ENCODE measurements at places on chromosomes 11 and 22.
A peak's percentile ranks its signal among the peaks of the same experiment; 100 is the strongest.

GRCh38 chr11:85976525-85976924 is 92.4 kb downstream of the PICALM start:
- DNase-seq: no peak

- no peak for DNase-seq
These were observed 248.3 kb downstream of the MIAT start for GRCh38 chr22:26905640-26906039.

DNA sequence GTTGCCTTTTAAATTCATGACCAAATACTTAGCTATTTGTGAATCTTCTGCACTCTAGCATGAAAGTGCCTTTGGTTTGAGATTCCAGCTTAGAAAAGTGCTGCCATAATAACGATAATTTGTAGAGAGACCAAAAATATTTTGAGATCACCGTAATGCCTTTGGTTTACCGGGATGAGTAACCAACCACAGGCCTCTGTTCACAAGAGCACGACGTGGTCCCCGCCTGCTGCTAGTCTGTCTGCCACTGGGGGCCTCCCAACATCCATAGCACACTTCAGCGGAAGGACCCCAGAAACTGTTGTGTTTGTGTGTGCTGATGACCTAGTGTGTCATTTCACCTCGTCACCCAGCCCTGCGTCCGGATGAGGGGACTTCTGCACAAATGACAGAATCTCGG is 67.0 kb upstream of the RASSF10 start:
- DNase-seq: no peak

- DNase-seq: no peak
These were observed 10.6 kb downstream of the WNT7B start for GRCh38 chr22:45966320-45966894.

GRCh38 chr22:32512267-32512982 is 37.8 kb downstream of the FBXO7 start:
- no peak for DNase-seq

DNA sequence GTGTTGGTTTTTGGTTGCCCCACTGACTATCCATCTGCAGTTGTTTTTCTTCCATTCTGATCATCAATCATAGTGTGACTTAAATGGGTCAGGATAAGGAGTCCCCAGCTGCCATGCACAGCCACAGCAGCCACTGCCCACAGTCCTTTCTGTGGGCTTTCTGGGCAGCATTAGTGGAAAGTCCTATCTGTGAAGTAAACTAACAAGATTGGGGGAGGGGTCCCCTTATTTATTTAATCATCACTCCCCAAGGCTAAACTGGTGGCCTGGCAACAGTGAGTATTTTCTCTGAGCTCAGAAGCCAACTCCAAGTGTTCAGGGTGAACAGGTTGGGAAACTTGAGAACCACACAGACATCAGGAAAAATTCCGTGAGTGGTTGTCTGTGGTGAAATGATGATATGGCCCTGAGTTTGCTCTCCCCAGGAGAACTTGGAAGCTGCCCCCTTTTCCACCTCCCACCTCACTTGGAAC is 145.0 kb downstream of the CCDC34 start:
- peak; percentile 95 for DNase-seq

DNA sequence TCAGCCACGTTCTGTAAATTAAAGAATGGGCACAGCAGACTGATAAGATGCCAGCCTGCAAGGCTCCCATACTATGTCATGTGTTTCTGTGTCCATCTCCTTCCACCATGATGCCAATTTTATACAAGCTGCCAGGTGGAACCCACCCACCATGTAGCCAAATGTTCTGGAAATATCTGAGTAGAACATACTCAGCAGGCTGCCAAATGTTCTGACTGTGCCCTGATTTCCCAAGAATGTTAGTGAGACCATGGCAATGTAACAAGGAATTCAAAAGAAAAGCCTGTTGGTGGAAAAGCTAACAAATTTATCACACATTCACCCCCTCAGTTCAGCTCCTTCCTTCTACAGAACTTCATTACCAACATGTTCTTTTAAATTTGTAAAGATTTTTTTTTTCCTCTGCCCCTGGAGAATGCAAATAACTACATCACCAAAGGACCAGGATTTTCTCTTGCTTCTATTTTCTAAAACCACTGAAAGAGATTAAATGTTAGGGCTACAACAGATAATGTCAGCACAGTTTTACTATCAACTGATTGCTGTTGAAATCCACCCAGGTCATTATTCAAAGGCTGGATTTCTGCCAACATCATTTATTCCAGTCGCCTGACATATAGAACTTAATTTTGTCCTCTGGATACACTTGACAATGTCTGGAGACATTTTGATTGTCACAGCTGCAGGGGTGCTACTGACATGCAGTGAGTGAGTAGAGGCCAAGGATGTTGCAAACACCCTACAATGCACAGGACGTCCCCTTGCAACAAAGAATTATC is 3.1 kb downstream of the DMC1 start:
- no peak for DNase-seq

DNA sequence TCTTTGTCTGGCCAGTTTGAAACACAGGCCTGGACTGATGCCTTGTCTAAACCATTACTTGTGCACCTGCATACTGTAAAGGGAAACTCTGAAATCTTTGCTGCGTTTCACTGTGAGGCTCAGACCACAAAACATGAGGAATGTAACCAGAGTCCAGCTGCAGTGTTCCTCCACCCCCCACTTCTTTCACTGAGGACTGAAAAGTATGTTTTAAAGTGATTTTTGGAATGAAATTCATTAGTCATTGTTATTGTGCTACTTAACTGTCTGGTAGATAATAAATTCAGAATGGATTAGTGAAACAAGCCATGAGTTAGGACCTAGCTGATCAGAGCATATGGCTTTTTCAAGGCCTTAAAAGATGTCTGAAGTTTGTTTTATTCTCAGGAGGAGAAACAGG is 181.2 kb downstream of the WNT11 start:
- DNase-seq: peak; percentile 94

DNA sequence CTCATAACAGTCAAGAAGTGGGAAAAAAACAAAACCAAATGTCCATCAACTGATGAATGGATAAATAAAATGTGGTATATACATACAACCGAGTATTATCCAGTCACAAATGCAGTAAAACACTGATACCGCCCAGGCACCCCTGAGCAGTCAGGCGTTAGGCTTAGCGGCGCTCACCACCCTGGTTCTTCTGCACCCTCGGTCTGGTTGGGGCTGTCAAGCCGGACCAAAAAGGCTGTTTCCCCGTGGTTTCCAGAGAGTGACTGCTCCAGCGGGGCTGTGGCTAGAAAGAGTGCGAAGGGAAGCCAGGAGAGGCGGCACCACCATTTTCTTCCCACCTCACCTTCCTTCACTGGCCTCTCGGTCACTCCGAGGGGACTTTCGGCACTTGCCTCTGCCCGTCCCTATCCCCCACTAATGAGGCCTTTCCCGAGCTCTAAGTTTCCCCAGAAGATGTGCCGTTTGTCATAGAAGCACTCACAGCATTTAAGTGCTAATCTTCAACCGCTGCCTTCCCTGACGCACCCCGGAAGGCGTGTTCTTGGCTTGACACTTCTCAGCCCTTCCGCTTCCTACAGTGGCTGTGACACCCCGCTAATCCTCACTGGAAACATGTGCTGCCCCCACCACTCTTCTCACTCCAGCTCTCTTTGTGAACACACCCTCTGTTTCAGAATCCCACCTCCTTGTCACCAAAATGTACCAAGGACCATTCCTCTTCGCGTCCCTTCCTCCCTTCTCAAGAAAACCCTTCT is 42.4 kb downstream of the FCHSD2 start:
- no peak for DNase-seq

GRCh38 chr11:35826006-35826405 is 117.9 kb upstream of the LDLRAD3 start:
- DNase-seq: no peak

GRCh38 chr11:120605469-120605868 is 93.9 kb downstream of the GRIK4 start:
- no peak for DNase-seq

- no peak for DNase-seq
These were observed 1.8 kb downstream of the ARRB1 start for GRCh38 chr11:75349521-75350116.

GRCh38 chr11:47152953-47153950 is 23.4 kb downstream of the ARFGAP2 start:
- peak; percentile 71 for DNase-seq

DNA sequence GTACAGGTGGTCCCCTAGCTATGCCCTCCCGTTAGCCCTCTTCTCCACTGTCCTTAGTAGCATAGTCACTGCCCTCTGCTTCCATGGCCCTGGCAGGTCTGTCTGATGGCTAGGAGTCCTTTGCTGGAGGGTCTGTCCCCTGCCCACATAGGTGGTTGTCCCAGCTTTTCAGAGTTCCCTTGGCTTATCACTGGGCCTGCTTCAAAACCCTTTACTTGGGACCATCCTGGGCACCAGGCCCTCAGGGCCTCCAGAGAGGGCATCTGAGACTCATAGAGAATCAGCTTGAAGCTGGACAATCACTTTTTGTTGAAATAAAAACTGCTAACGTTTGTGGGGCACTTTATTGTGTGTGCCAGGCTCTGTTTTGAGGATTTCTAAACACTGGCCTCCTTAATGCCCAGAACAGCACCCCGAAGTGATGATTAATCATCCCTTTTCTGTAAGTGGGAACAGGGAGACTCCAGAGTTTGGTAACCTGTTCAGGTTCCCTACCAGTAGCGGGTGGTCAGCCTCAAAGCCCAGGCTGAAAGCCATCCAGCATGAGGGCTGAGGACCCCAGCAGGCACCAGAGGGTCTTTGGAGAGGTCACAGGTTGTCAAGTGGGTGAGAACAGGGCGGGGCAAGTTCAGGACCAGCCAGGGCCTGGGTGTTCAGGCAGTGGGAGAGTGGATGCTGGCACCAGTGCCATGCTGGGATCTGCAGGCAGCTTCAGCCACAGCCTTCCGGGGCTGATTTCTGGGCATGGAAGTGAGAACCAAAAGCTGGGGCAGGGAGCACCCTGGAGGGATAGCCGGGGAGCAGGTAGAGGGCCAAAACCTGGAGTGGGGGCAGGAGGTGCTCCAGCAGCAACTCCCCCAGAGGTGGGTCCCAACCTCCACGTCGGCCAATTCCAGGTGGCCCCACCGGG is 495 bp upstream of the KCNK4 start:
- no peak for DNase-seq

DNA sequence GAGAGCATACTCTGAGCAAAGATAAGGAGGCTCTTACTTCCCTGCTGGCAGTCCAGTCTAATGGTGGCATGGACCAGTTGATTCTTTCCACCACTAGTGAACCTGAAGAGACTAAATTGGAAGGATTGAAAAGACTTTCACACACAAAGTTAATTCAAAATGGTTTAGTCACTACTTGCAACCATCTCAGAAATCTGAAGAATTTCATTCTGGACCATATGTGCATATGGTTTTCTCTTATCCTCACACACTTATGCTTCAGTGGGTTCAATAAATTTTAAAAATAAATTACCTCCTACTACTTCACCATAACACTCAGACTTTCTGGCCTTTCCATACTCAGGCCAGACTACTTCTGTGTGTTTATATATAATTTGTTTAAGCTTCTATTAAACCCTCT is 44.7 kb downstream of the CADM1 start:
- peak; percentile 88 for DNase-seq

- no peak for DNase-seq
These were observed 909 bp upstream of the BRD1 start for GRCh38 chr22:49828599-49828965.

GRCh38 chr11:72333661-72334060 is 89.7 kb upstream of the PHOX2A start:
- DNase-seq: peak; percentile 70

DNA sequence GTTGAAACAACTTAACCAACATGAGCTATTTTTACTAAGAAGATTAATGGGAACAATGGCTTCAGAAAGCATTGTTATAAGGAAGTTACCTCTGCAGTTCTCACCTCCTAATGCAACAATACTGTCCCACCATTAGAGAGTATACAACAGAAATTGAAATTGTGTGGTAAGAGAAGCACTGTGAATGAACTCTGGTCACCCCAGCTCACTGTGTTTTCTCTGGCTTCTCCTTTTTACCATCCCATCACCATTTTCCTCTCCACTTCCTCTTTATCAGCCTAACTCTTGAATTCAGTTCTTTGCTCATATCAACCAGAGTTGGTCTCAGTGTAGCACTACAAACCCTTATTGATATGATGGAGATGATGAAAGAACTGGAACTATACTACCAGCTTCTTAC is 138.0 kb upstream of the POU2AF2 start:
- no peak for DNase-seq

- DNase-seq: no peak
These were observed 19.0 kb upstream of the LIMK2 start for GRCh38 chr22:31193092-31193491.

DNA sequence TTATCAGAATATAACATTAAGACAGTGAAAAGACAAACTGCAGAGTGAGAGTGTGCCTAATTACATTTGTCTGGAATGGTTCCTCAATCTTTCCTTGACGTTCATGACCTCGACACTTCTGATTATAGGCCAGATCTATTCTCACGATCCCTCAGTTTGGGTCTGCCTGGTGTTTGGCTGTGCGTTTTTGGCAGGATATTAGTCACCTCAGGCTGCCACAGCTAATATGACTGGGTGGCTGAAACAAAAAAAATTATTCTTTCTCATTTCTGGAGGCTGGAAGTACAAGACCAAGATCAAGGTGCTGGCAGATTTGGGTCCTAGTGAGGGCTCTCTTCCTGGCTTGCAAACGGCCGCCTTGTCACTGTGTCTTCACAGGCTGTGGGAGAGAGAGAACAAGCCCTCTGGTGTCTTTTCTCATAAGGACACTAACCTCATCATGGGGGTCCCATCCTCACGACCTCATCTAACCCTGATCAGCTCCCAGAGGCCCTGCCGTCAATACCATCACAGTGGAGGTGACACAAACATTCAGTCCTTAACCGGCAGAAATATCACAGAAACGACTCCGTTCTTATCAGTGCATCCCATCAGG is 23.2 kb downstream of the IFITM10 start:
- DNase-seq: no peak

DNA sequence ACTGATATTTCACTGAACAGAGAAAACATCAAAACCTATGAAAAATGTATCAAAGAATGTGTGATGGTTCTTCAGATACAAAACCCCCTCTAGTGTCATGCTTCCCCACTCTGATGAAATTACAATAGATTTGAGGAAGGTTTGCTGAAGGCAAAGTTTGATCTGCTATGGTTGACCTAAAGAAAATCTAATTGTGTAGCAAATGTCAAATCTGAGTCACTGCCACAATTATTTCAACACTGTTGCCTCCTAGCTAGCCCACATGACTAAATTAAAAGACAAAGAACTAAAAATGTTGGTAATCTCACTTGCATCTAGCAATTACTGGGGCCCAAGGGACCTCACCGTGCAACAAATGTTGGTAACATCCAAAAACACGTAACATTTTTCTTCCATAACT is 728.0 kb downstream of the DLG2 start:
- DNase-seq: peak; percentile 8

- DNase-seq: peak; percentile 36
These were observed 12.8 kb downstream of the MACROD1 start for GRCh38 chr11:64152841-64153691.

DNA sequence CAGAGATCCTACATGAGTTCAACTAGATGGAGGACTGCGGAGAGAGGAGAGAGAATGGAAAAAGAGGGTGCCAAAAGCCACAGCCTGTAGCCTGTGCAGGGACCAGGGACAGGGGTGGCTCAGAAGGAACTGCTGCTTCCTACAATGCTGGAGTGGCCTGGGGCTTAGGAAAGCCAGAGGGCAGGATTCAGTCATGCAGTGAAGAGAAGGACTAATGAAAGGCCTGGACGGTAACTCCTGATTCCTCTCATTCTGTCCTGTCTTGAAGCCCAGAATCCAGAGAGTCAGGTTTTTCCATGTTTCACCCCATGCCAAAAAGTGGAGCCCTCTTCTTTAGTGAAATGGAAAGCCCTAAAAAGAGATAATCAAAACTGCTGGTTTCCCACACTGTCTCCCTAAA is 48.4 kb upstream of the INCENP start:
- DNase-seq: no peak
